Glutamatergic neuron (in vitro differentiated cells): ENCODE measurements at places on chromosomes 4 and X.
A peak's percentile ranks its signal among the peaks of the same experiment; 100 is the strongest.

DNA sequence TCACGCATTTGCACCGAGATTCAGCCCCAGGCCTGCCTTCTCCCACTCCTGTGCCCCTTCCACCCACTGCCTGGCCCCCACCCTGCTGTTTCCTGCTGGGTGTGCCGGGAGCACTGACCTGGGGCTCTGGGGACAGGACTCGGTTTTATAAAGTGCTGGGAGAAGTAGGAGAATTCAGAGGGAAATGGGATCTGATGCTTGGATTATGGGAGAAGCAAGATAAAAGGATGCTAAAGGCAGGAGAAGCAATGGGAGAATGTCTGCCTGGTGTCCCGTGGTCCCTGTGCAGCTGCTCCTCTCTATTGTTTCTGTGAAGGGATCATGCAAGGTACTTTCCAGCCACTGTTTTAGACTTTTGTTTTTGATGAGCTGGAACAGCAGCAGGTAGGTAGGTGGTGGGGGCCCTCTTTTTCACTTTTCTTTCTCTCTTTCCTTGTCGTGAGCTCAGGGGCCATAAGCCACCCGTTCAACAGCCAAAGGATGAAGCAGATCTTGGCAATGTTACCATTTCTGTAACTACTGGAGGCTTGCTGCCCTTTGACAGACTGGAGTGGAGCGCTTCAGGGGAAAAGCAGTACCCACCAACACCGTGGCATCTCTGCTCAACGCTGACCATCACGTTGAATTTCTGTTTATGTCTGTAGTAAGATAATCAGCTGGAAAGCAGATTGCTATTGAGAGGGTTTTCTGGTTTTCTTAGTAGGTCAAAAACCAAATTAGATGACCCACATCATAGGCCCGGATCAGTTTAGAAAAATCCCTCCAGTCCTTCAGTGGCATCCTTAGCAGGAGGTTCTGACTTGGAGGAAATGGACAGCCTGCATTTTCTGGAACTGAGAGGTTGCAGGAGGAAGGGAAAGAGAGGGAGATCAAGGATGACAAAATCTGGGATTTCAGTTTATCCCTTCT, 63.8 kb upstream of the ENPP6 start:
- no peak for DNase-seq

DNA sequence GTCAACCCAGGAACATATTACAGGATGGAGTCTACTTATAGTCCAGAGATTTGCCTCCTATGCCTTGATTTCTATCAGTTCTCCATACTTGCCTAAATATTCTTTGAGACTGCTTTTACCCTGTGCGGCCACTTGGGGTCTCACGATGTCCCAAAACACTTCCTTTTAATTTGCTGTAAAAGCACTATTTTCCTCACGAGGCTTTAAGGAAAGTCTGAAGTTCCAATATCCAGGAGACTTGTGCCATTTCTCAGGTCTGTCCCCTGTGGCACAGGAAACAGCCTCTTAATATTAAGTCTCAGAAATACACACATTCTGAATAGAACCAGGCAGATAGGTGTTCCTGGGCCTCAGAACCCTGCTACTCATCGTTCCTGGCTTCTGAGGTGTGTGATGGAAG, 142.9 kb downstream of the TMEM164 start:
- DNase-seq = peak; percentile 20

- no peak for DNase-seq
These were observed 20.3 kb downstream of the MEPE start for GRCh38 chr4:87853108-87853507.

- DNase-seq = no peak
These were observed 20.6 kb downstream of the F11 start for GRCh38 chr4:186286581-186286980.

DNA sequence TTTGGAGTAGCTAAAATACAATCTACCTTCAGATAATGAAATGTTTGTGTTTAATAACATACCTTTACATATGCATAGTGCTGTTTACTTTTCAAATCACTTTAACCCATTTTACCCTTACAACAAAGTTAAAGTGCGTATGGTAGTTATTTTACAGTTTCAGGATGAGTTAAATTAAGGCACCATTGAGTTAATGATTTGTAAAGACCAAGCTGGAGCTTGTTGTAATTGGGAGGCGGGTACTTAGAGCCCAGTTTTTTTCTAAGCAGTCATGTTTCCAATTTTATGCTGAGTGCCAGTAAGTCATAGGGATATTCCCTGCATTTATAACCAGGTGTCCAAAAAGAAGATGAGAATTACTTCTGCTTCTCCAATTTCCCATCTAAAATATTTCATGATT, 84.2 kb upstream of the NRK start:
- DNase-seq = no peak

GRCh38 chrX:110182865-110183264, 135.0 kb downstream of the AMMECR1 start:
- DNase-seq = no peak

DNA sequence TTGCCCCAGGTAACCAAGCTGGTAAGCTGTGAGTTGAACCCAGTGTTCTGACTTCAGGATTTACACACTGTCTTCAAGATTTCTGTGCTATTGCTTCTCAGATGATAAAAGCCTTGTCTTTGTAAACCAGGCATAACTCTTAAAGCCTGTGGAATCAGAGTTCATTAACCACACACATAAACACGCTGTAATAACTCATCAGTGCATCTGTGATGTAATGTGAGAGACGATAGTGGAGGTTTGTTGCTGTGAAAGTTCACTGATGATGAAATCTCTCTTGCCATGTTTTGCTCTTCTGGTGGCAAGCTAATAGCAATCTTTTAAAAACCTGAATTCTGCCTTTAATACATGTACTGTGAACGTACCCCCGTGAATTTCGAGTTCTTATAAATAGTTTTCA, 41.5 kb downstream of the CLCN4 start:
- DNase-seq = no peak

GRCh38 chrX:56564921-56565840, 1.8 kb downstream of the UBQLN2 start:
- DNase-seq = peak; percentile 17

DNA sequence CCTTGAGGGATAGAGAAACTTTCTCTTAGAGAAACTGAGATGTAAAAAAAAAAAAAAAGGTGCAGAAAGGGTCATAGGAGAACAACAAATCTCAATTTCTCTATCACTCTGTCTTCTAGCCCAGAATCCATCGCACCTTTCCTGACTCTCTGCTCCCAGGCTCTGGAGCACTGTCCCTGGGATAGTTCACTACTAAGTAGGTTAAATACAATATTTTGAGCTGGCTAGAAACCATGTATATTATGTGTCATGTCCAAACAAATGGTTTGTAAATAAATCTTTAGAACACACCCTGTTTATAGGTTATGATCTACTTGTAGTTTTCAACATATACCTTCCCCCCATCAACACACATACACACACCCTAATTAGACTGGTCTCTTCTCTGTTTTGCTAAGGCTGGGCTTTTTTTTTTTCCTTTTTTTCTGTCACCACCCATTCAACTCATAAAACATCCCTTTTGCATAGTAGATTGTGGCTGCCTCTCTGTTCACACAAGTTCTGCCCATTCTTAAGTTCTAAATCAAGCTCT, 124.4 kb downstream of the KLHL13 start:
- no peak for DNase-seq

DNA sequence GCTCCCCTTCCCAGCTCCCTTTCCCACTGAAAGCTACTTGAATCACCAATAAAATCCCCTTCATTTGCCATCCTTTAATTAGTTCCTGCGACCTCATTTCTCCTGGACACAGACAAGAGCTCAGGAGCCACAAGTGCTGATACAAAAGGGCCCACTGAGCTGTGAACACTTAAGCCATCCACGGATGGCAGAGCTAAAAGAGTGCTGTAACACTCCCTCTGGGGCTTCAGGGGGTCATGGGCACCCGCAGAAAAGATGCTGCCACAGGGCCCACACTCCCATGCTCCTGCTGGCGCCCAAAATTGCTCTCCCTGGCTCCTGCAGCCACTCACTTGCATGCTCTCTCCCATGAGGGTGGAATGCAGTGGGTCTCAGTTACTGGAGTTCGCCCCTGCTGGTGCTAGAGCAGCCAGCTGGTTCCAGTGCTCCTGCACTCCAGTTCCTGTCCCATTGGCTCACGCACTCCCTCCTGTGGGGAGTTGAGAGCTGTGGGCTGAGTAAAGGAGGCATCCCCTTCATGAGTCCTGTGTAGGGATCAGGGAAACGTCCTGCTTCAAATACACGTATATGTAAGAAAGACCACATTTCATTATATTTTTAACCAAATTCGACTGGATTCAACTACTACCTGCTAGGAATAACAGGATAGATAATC, 1291.0 kb downstream of the ARAP2 start:
- peak; percentile 36 for DNase-seq

DNA sequence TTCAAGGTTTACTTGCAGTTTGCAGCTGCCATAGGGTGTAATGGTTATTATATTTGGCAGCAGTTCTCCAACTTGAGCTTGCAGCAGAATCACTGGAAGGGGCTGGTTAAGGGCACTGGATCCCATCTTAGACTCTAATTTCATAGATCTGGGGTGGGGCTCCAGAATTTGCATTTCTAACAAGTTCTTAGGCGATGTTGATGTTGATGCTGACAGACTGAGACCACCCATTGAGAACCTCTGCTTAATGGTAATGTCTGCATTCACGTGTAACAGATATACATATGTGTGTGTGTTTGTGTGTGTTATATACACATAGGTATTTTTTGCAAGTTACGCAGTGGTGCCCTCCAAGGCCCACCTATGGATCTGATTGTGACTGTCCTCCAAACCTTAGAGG, 13.8 kb downstream of the TENM3 start:
- no peak for DNase-seq

GRCh38 chrX:350148-350533, 31.5 kb upstream of the GTPBP6 start:
- DNase-seq = no peak

DNA sequence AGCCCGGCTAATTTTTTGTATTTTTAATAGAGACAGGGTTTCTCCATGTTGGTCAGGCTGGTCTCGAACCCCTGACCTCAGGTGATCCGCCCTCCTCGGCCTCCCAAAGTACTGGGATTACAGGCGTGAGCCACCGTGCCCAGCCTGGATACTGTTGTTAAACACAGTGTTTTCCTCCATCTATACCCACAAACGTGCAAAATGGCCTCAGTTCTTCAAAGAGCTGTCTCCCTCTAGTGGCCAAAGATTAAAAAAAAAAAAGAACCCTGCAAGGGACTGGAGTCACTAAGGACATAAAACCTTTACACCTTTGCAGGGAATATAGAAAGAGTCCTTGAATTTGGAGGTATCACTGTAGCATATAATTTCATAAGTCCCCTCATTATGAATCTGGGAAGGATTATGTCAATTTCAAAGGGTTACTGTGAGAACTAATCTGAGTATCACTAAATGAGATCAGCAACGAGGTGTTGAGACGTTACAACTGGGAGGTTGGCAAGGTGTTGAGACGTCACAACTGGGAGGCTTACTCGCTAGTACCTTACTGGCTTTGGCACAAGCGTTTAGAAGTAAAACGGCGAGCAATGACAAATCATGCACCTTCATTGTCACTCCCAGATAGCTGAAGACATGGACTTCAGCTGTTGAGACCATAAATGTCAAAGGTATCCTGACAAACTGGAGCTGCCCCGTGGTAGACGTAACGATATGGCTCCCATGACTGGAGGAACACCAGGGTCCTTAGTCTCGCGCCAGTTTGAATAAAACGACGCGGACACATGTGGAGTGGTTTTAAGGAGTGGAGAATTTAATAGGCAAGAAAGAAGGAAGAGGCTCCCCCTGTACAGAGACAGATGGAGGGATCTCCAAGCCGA, 33.4 kb upstream of the ENPP6 start:
- DNase-seq = no peak

DNA sequence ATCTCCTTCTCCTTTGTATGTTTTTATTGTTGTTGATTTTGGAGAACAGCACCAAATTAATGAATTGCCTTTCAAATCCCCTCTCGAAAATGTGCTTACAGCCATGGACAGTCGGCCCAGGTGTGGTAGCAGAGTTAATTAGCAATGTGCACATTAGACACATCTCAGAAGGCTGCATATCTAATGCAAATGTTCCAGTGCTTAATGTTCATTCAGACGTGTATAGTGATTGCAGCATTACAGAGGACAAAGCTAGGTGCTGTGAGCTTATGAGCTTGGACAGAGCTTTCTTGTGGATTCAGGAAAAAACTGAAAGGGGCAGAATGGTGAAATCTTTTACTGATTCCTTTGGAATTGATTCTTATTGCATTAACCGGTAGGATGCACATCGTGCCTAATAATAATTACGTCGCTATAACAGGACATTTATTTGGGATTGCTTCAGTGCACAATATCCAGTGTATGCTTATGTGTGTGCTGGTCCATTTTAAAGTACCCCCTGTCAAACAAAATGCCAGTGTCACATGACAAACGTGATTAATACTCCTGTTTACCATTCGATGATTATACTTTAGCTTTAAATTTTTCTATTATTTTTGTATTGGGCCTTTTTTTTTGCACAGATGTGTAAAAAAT, 552.9 kb upstream of the EPHA5 start:
- peak; percentile 12 for DNase-seq
